ENCODE measurements at places on chromosomes 5 and 9.
A peak's percentile ranks its signal among the peaks of the same experiment; 100 is the strongest.

DNA sequence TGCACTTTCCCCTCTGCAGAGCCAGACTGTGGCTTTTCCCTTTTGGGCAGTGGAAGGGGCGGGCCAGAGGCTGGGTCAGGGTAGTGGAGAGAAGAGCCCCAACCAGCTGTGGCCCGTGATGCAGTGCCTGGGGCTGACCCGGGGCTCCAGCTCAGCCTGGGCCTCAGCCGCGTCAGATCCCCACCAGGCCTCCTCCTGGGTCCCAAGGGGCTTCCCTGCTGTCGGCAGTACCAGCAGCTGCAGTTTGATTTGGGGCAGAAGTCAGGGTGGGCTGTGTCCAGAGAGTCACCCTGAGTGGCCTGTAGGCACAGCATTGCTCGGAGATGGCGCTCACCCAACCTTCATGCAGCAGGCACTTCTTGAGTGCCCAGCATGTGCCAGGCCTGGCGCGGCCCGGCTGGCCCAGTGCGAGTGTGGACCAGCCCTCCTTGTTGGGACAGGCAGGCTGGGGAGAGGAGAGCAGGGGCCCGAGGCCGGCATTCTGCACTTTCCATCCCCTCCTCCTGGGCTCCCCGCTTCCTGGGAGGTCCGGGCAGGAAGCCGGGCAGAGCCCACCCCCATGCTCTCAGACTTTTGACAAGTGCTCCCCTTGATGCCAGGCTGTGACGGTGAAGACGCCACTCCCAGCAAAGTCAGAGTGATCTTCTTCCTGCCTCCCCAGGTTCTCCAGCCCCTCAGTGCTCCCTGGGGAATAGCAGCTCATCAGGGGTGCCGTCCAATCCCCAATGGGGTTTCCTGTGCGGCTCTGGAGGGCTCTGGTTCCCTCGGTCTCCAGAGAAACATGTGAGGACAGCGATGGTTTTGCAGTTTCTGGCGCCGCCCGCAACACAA, 88.3 kb upstream of the COL5A1 start:
- DNase-seq: no peak

- DNase-seq: no peak
Measured at GRCh38 chr5:83583859-83584258, 112.3 kb downstream of the VCAN start.

DNA sequence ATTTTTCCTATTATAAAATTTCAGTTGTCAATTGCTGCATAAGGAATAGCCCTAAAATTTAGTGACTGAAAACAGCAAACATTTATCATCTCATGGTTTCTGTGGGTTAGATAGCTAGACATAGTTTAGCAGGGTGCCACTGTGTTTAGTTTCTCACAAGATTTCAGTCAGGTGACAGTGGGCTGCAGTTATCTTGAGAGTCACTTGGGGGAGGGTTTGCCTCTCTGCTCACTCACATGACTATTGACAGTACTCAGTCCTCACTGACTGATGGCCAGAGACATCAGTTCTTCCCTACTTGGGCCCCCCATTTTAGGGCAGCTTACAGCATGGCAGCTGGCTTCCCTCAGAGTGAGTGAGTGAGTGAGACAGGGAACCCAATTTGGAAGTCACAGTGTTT, 42.0 kb downstream of the PBX3 start:
- DNase-seq: no peak

DNA sequence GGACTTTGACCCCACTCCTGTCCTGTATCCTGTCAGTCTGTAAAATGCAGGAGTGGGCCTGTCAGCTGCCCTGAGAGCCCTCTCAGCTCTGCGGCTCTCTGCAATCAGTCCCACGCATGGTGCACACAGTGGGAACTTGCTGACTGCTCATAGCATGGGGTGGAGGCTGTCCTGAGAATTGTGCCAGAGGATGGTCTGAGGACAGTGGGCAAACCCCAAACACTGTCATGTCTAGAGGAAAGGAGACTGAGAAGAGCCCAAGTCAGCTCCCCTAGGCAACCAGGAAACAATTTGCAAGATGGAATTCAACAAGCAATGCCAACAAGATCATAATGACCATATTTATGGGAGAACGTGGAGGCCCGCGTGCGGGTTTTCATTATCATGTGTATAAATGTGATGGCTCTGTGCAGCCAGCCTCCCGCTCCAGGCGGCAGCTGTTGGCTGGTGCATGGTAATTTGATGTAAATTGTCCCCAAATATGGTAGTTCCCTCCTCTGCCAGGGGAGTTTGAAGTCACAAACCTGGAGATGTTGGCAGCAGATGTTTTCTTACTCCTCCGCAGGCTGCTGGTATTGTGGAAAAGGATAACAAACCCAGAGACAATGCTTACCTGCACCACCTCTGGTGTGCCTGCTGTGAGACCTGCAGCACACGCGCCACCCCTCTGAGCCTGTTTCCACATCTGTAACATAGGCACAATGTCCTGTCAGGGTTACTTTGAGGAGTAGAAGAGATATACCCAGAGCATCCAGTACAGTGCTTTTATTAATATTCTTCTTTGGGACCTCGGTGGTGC, 39.8 kb upstream of the ALDH1B1 start:
- no peak for DNase-seq

- DNase-seq: peak; percentile 29
Measured at GRCh38 chr9:83012168-83012921, 50.6 kb downstream of the RASEF start.

GRCh38 chr5:142837081-142837725, 67.0 kb downstream of the ARHGAP26 start:
- peak; percentile 91 for DNase-seq

DNA sequence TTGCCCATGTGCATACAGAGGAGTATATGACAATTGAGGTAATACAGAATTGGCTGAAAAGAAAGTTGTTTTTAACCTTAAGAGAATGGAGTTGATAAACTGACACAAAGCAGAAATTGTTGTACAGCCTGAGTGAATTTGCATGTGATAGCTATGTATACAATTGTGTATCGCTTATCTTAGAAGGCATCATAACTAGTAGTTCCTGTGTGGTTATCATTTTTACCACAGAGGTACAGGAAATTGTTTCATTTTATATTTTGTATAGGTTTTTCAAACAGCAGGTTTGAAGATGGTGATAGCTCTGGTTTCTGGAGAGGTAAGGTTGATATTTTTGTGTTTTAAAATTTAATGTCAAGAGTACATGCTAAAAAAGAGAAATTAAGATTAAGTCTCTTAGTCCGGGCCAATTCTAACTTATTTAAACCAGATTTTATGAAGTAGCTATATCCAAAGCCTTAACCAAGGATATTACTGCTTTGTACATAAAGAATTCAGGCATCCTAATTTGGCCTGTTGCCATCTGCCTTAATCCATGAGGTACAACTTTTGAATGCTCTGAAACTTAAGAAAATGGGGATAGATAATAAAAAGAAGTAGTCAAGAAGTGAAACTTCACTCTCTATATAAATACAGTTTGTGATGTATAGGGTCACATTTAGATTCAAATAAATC, 26.0 kb downstream of the DDX4 start:
- DNase-seq: no peak

- no peak for DNase-seq
Measured at GRCh38 chr9:83304686-83305085, 233.5 kb downstream of the FRMD3 start.

GRCh38 chr9:91182429-91183225, 179.1 kb downstream of the AUH start:
- DNase-seq: no peak
